NCI-H2029 (cell line): ENCODE measurements at places on chromosomes 7 and 10.

DNA sequence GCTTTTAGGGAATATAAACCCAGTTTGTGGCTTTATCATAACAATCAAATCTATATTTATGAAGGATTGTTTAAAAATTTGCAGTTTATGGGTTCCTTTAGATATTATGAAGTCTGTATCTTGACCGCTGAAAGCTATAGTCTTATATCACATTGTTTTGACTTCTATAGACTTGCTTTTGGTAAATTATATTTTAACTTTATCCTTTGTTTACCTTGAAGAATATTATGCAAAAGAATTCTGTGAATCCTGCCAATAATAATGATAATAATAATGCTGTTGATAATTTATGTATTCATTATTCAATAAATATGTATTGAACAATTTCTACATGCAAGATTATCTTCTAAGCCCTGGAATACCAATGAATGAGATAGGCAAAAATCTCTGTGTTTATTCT, 101.9 kb upstream of the MTPN start:
- DNase-seq: no peak

DNA sequence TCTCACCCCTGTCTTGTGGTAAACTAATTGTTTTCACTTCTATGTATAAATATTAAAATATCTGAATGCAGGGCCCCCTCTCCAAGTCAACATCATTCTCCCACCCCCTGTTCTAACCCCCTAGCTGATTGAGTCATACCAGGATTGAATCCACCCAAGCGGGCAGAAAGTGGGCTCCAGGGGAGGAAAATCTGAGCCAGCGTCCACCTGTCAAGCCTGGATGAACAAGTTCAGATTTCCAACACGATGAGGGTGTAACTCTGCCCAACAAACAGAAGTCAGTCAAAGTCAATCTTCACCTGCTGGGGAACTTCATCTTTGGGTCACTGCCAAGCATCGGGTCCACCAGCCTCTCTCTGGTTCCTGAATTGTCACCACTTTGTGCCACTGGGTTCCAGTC, 162.9 kb upstream of the CELF2 start:
- DNase-seq: no peak

- DNase-seq: no peak
These were observed 27.7 kb downstream of the ZCCHC24 start for GRCh38 chr10:79417731-79418130.

DNA sequence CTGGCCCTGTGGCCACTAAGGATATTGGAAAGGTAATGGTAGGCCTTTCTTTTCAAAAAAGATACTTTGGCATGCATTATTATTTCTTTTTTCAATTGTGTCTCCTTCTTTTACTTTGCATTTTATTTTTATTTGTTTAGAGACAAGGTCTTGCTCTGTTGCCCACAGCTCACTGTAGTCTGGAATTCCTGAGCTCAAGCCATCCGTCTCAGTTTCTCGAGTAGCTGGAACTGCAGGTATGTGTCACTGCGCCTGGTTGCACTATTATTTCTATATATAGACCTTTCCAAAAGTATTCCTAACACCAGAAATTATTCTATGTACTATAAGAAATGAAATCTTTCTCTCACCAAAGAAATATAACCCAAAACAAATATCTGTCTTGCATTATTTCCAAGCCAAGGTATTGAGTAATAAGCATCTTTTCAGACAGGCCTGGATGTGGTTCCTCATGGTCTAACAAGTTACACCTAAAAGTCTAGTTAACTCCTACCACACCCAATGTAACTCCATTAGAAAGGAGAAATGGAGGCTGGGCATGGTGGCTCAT, 500.8 kb upstream of the ANKRD30A start:
- DNase-seq: no peak

GRCh38 chr7:45658716-45659495, 84.7 kb downstream of the ADCY1 start:
- no peak for DNase-seq

DNA sequence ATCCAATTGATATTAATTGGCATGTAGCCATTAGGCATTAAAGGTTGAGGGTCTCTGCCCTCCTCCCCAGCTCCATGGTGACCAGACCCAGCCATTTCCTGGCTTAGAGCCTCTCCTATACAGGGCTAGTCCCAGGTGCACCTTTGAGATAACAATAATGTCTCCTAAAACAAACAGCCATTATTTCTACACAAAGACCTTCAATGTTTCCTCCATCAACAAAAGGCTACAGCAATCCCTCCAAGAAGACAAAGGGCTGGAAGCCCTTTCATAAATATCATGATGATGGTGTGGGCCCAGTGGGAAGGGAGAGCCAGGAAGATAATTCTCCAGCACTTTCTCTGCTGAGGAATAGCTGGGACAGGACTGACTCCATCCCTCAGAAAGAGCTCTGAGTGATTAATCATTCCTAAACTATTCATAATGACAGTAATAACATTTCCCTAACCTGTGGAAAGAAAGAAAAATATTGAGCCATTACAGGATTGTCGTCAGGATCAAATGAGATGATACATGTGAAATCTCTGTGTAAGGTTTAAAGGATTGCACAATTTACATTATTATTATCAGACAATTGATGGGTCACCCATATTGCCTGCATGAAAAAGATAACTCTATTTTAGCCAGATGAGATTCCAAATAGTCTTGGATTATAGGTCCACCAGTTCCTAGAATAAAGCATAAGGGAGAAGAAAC, 10.2 kb downstream of the PKD2L1 start:
- DNase-seq: no peak

GRCh38 chr10:51860257-51860656, 160.9 kb upstream of the CSTF2T start:
- DNase-seq: no peak

DNA sequence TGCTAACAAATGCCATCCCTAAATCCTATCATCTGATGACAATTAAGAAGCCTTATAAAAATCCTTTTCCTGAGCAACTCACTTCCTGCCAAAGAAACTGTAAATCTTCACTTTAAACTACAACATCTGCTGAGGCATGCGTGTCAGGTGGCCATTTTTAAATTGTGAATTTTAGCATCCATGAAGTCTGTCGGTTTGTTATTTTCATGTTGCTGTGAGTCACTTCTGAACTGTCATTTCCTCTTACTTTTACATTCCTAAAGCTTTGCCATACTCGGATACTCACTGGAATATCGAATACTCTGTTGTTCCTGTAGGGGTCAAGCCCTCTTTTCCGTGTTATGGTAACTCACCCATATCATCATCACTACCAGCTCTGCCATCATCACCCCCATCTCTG, 34.3 kb upstream of the TMEM26 start:
- DNase-seq: no peak

DNA sequence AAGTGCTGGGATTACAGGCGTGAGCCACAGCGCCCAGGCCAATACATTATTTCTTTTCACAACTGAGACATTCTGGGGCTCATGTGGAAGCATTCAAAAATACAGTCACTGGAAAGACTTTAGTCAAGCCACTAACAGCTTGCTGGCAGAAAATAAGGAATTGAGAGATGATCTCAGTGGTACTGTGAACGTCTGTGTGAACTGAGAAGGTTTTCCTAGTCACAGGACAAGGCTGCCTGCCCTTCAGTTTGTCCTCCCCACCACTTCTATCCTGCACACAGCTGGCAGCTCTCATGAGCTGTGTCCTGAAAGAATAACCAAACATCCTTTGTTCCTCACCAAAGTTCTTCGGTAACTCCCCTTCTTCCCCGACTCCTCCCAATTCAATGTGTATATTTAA, 31.3 kb upstream of the ITGA8 start:
- no peak for DNase-seq

DNA sequence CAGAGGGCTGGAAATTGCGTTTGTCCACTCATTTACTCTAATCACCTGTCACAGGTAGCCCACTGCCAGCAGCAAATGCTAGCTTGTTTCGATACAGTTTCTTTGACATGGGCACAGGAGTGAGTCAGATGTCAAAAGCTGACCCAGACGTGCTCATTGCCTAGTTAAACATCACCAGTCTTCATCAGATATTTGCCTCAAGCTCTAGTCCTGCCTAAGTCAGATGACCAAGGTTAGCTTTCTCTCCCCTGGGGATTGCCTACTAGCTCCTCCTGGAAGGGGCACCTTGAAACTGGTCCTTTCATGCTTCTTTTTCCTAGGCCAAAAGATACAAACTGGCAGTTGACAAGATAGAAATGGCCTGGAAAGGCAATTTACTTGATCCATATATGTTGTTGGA, 35.2 kb downstream of the GPAM start:
- DNase-seq: no peak

DNA sequence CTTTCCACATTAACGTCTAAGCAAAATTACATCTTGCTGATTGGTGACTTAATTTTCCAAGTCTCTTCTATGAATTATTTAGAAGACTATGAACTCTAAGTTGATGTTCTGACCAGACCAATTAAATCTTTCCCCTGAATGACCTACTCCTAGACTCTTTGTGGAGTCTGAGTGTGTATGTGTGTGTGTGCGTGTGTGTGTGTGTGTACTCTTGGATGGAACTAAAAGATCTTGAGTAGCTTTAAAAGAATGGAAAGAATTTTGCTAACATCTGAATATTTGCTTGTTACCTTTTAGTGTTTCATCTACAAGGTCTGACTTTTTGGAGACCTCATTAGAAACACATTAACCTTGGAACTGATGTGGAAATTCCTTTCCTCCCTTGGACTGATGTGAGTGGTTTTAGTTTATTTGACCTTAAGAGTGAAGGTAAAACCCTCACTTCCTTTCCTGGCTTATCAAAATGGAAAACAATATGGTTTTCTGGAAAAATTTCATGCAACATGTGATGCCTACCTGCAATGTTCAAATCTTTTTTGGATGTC, 257.1 kb downstream of the GATA3 start:
- no peak for DNase-seq

DNA sequence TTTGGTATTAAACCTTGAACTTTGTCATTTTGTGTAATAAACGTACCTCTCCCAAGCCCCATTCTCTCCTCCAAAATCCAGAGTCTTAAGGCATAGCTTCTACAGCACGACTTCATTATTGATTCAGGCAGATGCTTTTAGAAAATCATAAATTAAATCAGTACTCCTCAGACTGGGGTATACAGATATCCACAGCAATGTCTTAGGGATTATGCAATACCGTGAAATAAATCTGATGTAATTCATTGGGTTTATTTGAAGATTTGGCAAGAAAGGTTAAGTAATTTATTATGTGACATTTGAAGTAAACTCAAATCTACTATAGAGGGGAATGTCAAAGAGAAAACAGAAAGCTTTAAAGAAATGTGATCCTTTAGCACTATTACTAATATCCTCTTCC, 246.1 kb upstream of the PLXDC2 start:
- DNase-seq: no peak

- no peak for DNase-seq
These were observed 87.4 kb upstream of the PIP4K2A start for GRCh38 chr10:22801785-22802184.

GRCh38 chr7:83697804-83698530, 49.0 kb upstream of the SEMA3E start:
- no peak for DNase-seq

- no peak for DNase-seq
These were observed 78.8 kb upstream of the VOPP1 start for GRCh38 chr7:55651057-55651456.

GRCh38 chr10:90526721-90527120, 331.1 kb downstream of the HTR7 start:
- DNase-seq: no peak

DNA sequence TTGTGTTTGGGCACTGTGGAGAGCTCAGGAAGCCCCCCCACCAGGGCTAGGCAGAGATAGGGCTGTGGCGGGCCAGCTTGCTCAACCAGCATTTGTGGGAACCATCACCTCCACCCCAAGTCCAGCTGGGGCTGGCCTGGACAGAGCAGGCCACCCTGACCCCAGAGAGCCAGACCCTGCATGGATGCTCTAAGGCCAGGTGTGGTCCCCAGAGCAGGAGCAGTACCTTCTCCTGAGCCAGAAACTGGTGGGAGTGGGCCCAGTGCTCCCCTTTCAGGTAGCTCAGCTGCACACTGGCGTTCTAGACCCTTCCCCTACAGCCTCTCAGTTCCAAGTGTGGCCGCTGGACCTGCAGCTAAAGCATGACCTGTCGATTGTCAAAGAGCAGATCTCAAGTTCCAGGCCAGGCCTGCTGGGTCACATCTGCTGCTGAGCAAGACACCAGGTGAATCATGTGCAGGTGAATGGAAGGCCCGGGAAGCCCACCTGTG, 57.2 kb downstream of the RASGEF1A start:
- DNase-seq: no peak

GRCh38 chr7:25031007-25031406, 51.0 kb upstream of the OSBPL3 start:
- no peak for DNase-seq

DNA sequence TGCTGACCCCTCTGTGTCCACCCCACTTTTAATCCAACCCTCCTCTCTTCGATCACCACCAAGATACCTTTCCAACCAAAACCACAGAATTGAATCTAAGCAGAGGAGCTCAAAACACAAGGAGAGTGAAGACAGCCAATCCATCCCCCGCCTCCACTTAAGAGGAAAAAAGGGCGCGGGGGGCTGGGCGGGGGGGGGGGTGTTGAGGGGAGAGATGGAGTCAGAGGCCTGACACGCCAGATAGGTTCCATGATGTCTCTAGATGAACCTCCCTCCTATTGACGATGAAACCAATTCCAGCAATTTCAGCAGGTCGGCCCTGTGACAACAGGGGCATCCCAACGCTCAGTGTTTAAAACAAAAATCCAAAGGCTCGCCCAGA, 1.3 kb downstream of the SORBS1 start:
- DNase-seq: no peak

DNA sequence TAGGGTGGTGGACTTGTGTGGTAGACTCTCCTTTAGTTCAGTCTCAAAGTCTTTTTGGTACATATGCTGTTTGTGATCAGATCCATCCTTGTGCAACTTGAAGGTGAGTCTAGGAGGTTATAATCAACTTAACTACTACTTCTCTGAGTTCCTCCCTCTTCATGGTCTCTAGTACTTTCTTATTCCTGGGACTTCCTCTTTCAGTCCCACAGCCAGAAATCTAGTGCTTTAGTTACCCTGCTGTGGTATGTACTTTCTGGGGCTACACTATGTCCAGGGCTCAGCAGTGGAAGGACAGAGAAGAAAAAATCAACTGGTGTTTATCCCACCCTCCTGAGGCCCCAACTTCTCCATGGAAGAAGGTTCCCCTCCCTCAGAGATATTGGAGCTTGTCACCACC, 19.4 kb upstream of the ATAD1 start:
- no peak for DNase-seq

GRCh38 chr7:111098011-111098925, 7.3 kb downstream of the LRRN3 start:
- no peak for DNase-seq

- no peak for DNase-seq
These were observed 3.1 kb downstream of the WDR91 start for GRCh38 chr7:135208102-135208793.

DNA sequence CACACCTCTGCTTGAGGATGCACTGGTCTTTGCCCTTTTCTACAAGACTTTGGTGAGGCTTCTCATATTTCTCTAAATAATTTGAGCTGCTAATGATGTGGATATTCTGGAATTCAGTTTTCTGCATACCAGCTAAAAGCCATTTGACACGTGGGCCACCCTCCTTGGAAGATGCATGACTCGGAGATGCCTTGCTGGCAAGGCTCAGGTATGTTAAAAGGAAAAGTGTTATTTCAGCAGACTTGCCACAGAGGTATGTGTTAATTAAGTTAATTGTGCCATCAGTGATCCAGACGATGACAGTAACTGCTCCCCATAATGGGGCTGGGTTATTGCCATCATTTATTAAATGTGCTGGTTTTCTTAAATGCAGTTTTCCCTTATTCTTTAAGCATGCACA, 8.8 kb upstream of the GFRA1 start:
- no peak for DNase-seq

GRCh38 chr7:91050677-91051076, 213.6 kb upstream of the FZD1 start:
- no peak for DNase-seq

GRCh38 chr7:157096286-157097055, 42.3 kb upstream of the UBE3C start:
- DNase-seq: no peak

GRCh38 chr10:21020545-21020944, 123.4 kb upstream of the NEBL start:
- no peak for DNase-seq
